Activated T-cell treated with anti-CD3 and anti-CD28 coated beads, Interleukin-2, amount 50 U/mL, for 72 hours (primary cell): ENCODE measurements at places on chromosomes 2 and 18.

- DNase-seq: no peak
Measured at GRCh38 chr18:59232309-59233016, 12.5 kb downstream of the GRP start.

GRCh38 chr2:142044197-142044596, 86.6 kb downstream of the LRP1B start:
- DNase-seq: no peak

DNA sequence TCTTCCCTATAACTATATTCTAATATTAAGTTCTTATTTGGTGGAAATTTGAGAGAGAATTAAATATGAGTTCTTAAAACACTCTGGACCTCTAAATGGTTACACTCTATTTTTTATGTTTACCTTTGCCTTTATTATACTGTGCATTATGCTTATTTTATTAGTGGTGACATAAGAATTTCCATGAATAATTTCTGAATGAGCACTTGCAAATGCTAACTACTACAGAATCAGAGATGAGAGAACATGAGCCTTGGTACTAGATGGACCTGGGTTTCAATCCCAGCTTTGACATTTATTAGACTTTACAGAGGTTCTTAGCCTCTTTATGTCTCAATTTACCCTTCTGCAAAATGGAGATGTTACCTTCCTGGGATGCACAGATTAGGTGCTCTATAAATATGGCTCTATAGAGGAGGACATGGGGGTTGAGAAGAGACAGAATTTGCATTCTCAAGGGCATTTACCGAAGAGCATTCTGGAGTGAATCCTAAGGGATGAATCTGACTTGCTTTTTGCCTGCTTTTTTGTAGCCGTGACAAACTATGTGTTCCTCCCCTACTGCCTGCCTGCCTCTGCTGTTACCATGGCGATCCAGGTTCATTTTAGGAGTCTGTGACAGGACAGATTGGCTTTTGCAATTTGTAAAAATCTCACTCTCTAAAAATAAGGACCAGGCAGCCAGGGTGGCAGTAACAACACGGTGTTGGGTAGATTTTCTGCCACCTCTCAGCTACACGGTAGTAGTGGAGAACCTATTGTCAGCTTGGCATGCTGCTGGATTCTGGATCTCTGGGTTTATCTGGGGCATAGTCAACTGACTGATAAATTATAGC, 20.7 kb upstream of the CNRIP1 start:
- DNase-seq: no peak

- DNase-seq: no peak
Measured at GRCh38 chr2:31071741-31072140, 66.5 kb downstream of the GALNT14 start.

GRCh38 chr2:238425979-238426567, 654 bp upstream of the ASB1 start:
- peak; percentile 28 for DNase-seq

DNA sequence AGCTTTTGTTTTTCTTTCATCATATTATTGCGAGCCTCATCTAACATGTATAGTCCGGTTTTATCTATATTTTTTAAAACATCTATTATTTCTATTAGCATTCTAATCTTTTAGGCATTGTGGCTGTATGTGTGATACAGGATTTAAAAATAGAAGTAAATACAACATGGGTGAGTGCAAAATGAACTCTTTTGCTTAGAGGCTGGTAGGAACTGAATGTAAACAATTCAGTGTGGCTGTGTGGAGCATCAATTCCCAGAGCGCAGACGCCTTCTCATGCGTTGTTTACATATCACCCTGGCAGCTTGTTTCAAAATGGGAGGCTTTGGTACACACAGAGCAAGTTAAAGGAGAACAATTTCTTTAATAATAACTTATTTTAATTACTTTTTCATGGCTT, 836 bp downstream of the DTNA start:
- DNase-seq: no peak

DNA sequence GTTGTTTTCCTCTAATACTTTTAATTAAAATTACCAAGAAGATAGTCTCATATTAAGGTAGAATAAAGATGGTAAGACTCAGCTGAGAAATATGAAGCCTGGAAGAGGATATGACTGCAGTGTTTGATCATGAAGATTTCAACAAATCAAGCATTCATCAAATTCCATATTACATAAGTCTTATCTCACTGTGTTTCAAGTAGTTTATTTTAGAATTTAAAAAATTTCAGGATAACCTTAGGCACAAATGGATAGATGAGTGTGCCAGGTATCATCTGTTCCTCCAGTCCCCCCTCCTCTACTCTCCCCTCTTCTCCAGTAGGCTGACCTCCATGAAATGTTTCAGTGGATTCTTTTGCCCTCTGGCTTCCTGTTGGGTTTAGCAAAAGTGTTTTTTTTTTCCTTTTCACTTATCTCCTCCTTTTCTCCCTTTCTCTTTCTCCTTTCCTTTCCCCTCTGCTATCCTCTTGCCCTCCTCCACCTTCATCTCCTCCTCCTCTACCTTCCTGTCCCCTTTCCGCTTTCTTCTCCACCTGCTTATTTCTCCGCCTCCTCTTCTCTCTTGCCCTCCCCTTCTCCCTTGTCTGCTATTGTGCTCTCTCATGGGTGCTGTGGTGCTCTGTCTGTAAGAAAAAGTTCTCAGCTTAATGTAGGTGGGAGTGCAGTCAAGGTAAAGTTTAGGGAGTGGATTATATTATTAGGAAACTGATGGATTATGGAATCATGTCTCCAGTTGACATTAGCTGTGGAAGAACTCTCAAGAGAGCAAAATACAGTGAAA, 72.8 kb downstream of the ABI2 start:
- no peak for DNase-seq

DNA sequence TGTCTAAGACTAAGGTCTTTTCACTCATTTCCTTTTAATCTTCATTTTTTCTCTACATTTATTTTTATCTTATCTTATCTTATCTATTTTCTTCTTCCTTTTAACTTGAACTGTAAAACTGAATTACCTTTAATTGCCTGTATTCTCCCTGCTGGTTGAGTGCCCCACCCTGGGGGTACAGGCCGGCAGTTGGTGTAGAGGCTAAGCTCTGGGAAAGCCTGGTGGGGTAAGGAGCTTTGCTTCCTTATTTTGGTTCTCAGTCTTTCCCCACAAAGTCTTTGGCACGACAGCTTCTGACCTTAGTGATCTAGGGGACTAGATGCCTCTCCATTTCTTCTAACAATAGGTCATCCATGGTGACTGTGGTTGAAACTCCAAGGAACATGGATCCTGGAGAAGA, 26.8 kb upstream of the HAAO start:
- no peak for DNase-seq

- DNase-seq: no peak
Measured at GRCh38 chr18:54392543-54393023, 34.9 kb downstream of the C18orf54 start.

- no peak for DNase-seq
Measured at GRCh38 chr18:3041843-3042242, 28.9 kb upstream of the LPIN2 start.

DNA sequence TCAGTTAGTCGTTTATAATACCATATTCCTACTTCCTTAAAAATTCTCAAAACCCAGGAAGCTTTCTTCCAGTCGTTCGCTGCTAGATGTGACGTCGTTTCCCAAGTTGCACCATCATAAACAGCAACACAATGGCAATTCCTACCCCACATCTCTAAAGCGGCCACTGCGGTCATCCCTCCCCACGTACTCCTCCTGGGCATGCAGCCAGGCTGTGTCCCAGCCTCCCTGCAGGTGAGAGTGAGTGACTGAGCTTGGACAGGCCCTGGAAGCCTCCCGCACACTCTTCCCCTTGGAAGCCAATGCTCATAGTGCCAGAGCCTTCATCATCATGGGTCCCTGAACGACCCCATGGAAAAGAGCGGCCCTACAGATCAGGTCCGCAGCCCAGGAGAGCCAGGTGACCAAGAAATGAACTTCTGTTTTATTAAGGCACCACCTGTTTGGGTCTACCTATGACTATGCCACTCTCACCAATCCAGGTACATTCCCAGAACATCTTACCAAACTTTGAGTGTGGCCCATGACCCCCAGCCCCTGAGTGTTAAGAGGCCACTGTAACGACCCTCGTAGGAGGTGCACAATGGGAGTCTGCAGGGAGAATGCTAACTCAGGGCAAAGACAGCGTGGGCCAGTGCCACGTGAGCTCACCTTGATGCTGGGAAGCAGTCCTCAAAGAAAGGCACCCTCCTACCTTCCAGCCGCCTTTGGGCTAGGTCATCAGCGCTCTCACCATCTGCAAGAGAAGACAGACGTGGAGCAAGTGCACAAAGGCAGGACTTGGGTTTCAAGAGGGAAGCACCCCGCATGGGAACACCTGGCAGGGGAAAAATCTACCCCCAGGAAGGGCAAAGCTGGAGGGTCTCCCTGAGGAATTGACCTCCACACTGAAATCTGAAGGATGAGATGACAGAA, 74.7 kb upstream of the RAB6C start:
- no peak for DNase-seq

- no peak for DNase-seq
Measured at GRCh38 chr2:39571111-39571731, 94.5 kb upstream of the TMEM178A start.

DNA sequence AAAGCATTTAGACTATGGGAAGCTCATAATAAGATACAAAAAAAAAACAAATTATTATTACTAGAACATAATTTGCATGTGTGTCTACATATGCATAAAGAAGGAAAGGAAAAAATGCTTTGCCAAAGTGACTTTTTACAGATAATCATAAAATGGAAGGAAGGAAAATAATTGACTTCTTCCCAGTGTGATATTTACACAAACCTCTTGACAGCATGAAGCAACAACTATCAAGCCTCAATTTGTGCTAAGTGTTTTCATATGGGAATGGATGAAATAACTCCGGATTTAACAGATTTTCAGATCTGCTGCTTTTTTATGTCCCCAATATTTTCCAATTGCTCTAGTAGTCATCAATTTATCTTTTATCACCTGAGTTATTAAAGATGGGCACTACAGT, 275.9 kb upstream of the REG3G start:
- no peak for DNase-seq

- peak; percentile 28 for DNase-seq
Measured at GRCh38 chr2:48946449-48947048, 191.0 kb upstream of the LHCGR start.

DNA sequence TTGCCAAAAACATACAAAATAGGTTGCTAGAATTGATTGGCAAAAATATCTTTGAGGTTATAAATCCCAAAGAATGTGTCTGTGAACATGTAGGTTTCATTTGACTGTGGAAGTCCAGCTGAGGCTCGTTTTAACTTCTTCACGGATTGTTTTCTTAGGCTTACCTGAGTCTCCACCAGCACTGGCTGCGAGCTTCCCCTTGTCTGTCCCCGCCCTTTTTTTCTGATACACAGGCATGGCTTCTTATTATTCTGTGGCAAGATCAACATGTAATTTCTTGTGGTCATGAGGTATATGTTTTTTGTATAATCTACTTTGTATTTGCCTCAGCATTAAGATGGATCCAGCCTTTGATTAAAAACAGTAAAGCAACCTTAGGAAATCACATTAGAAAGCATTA, 7.2 kb upstream of the SLC40A1 start:
- no peak for DNase-seq

DNA sequence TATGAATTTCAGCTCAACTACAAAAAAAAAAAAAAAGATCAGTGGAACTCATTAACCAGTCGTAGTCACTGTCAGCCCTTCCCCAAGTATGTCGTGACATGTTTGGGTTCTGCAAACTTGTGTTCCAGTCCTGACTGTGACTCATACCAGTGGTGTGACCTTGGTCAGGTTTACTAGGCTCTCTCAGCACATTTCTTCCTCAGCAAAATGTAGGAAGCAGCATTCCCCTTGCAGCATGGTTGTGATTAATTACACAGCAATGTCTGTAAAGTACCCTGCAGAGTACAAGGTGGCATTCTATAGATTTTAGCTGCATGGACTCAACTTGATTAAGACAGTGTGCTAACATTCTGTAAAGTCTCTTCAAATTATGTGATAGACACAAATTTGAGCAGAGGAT, 156.9 kb downstream of the LAMA1 start:
- no peak for DNase-seq

- DNase-seq: no peak
Measured at GRCh38 chr18:9827211-9827792, 58.5 kb upstream of the TXNDC2 start.

DNA sequence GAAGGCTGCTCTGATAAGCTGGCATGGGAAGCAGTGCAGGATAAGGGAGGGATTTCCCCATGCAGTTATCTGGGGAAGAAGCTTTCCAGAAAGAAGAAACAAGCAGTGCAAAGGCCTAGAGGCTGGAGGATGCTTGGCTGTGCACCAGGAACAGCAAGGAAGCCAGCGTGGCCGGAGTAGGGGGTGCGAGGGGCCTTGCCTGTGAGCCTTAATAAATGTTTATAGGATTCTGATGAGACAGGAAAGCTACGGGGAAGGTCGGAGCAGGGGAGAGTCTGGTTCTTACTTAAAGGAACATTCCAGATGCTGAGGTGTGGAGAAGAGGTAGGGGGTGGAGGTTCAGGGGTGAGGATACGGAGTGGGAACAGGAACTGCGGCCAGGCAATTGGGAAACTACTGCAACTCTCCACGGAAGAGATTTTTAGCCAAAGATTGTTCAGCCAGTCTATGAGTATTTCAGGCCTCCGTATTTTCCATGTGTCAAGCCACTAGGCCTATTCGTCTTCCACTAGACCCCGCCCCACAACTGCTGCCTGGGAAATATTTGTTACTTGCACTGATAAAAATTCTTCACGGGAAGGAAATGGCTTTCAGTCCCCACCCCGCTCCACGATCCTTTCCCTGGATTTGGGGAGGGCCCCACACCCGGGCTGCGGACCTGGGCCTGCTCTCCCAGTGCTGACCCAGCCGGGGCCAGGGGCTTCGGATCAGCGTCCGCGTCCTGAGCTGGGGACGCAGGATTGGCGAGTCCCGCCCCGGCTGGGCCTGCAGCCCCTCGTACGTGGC, 516 bp downstream of the EIF2AK2 start:
- DNase-seq: no peak

DNA sequence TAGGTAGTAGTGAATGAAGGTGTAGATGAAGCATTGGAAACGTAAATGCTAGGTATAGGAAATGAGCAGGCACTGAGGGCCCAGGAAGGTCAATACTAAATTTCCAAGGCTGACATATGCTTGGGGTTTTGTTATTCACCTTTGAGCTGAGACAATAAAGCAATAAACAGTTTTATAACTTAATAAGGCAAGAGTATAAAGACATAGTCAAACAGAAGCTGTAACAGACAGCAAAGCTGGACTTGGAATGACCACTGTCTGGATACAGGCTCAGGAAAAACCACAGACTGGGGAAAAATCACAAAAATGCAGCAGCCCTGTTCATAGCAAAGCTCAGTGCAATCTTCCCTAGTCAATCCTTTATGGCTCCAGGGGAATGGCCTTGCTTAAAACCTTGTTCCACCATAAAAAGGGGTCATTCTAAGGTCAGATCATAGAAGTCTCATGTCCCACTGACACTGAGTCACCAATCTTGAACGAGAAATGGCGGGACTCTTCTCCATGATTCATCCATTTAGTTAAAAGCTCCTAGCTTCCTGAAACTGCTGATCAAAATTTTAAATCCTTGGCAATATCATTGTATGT, 493.3 kb downstream of the CMPK2 start:
- no peak for DNase-seq

DNA sequence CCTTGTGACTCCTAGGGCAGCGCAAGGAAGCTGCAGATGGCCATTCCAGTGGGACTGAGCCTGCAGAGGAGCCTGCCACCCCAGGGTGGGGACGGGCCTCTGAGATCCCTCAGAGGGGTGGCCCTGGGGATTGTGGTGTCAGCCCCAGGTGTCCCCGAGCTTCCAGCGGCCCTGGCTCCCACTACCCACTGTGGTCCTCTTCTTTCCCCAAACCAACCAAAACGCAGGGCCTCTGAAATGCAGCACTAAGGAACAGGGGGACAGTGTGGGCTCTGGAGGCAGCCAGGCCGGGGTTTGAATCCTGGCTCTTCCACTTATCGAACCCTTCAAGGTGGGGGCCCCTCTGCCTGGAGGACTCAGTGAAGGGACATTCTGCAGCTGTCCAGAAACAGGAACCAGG, 32.7 kb downstream of the ATOH8 start:
- no peak for DNase-seq
